ENCODE measurements at places on chromosomes 5 and 9. TPM values are rescaled to one million over a fixed set of nuclear protein-coding genes. Genes with fewer than 3 reads are reported as not detected.

DNA sequence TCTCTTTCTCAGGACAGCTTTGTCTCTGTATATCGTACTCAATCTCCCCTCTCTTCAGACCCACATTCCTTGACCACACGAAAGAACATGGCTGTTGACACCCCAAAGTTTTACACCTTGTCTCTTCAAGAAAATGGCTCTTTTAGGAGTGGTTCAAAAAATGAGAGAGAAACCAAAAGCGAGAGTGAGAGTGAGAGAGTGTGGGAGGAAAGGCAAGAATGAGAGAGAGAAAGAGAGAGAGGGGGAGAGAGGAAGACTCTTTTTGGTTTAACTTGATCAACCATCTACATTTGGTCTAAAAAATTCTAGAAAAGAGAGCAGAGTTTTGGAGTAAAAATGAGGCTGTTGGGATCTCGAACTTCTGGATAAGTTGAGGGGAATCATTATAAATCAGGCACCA lies 581.8 kb upstream of the WWC1 start:
- no peak for DNase-seq

- DNase-seq, result no peak
Measured at GRCh38 chr5:160523502-160524163, 102.0 kb downstream of the PTTG1 start.

DNA sequence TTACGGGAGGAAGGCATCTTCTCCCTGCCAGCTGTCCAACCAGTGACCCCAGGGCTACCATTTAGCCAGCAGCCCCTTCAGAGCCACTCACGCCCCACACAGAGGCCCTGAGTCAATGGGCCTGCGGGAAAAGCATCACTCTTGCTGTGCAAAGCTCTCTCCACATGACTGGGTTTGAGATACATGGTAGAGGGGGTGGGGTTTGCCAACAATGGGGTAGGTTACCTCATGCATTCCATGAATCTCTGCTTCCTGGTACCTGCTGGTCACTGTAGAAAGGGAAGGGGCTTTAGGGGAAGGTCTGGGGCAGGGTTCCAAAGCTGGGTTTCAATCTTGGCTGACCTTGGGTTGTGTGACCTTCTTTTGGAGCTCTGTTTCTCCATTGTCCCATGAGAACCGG lies 22.9 kb upstream of the TTLL11 start:
- no peak for DNase-seq

DNA sequence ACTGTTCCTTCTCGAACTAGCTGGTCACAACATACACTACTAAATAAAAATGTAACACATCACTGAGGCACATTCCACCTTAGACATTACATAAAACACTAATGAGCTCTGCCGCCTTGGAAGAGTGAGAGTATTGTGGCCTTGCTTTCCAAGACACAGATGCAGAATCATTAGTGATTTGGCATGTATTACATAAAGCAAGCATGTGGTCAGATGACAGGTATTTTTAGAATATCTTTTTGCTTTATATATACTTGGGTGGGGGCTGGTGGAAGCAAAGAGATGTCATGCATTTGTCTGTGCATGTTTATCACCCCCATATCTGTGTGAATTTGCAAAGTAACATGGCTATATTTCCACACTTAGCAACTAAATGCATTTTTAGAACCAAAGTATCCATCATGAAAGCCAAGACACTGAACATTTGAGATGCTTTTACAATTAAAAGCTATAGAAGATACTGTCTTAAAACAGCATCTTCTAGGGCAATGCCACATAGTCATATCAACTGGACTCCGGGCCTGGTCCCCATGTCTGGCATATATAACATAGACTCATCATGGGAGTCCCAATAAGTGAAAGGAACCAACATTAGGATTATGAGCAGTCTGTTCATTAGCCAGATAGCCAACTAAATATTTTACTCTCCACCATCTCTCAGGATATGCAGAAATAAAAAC lies 213.5 kb downstream of the MEF2C start:
- DNase-seq, result no peak

GRCh38 chr5:40452874-40453624 lies 226.7 kb upstream of the PTGER4 start:
- DNase-seq, result no peak

DNA sequence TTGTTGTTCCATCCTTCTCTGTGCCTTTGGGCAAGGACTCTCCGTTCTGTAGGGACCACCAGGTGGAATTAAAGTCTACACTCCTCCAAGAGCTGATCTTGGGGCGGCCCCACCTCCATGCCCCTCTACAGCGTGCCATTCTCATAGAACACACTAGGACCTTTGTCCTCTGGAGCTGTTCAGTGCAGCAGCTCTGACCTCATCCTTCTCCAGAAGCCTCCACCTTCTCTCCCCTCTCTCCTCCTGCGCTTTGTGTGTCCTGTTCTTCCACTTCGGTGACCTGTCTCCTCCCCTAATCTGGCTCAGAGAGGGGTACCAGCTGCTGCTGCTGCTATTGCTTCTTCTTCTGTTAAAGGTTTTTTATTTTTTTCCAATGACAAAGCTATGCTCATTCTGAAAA lies 1.8 kb upstream of the MACROH2A1 start:
- DNase-seq, result no peak

GRCh38 chr5:115557667-115558387 lies 13.3 kb upstream of the FEM1C start:
- DNase-seq, result no peak

DNA sequence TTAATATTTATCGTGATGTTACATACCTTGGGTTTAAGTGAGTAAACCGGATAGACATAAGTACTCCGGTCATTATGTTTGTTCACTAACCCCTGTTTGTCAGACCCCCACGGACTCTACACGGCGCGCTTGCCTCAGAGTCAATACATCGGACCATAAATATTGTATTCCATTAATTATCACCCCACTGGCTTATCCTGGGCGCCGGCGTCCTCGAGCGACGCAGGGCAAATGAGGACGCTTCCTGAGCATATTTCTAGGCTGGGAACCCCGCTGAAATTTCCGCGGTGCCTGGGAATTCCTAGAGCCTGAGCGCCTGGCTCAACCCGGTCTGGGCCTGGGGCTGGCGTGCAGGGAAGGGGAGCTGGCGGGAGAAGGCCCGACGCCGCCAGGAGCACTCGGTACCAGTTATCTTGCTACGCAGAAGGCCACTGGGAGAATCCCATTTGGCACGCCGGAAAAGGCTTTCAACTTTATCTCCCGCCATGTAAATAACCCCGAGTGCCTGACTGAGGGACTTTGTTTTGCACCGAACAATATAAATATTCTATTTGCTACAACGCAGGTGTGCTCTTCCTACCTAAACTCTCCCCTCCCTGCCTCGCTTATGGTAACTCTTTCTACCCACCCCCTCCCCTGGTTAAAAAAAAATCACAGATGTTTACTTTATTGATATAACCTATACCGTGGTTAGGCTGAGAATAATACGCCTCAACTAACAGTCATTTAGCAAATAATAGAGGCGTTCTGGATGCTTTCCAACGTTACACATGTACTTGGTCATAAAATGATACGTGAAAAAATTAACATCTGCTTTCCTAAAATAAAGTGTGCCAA lies 19.4 kb downstream of the NR2F1 start:
- DNase-seq, result no peak

- no peak for DNase-seq
Measured at GRCh38 chr9:18739641-18740318, 265.8 kb downstream of the ADAMTSL1 start.

- DNase-seq, result peak; percentile 15
Measured at GRCh38 chr5:174532455-174533453, 191.6 kb upstream of the MSX2 start.

GRCh38 chr9:77906991-77907390 lies 124.6 kb downstream of the GNAQ start:
- no peak for DNase-seq

DNA sequence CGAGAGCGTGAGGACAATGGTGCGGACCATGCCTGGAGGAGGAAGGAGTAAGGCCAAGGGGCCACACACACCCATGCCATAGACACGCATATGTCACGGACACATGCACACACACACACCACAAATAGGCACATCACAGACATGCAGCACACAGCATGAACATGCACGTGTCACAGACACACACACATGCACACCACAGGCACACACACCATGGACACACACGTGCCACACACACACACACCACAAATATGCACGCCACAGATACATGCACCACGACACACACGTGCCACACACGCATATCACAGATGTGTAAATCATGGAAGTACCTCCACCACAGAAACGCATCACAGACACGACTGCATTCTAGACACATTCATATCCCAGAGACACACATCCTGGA lies 16.7 kb downstream of the TERT start:
- DNase-seq, result no peak

DNA sequence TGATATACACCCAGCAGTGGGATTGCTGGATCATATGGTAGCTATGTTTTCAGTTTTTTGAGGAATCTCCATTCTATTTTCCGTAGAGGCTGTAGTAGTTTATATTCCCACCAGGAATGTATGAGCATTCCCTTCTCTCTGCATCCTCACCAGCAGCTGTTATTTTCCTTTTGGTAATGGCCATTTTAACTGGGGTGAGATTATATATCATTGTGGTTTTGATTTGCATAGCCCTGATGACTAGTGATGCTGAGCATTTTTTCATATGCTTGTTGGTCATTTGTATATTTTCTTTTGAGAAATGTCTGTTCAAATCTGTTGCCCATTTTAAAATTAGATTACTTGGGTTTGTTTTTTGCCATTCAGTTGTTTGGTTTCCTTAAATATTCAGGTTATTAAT lies 11.2 kb upstream of the PPIC start:
- no peak for DNase-seq

GRCh38 chr9:107712390-107712789 lies 222.8 kb upstream of the KLF4 start:
- DNase-seq, result no peak

DNA sequence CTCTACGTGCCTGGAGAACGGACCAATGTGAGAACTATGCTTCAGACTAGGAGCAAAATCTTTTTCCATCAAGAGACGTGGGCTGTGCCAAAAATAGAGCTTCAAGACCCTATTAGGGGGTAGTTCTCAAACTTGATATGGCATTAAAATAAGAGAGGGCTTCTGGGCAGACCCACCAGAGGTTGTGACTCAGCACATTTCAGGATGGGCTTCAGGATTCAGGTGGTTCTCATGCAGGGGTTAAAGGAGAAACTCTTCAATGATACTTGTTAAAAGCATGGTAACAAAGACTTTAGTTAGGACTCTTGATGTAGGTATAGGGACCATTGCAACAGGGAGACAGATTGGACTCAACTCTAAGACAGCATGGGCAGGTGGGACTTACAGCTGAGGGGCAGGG lies 195.5 kb downstream of the RGS3 start:
- no peak for DNase-seq

- DNase-seq, result no peak
Measured at GRCh38 chr9:74284581-74285450, 212.3 kb upstream of the RORB start.

GRCh38 chr9:69919461-69920061 lies 98.9 kb downstream of the CFAP95 start:
- no peak for DNase-seq

DNA sequence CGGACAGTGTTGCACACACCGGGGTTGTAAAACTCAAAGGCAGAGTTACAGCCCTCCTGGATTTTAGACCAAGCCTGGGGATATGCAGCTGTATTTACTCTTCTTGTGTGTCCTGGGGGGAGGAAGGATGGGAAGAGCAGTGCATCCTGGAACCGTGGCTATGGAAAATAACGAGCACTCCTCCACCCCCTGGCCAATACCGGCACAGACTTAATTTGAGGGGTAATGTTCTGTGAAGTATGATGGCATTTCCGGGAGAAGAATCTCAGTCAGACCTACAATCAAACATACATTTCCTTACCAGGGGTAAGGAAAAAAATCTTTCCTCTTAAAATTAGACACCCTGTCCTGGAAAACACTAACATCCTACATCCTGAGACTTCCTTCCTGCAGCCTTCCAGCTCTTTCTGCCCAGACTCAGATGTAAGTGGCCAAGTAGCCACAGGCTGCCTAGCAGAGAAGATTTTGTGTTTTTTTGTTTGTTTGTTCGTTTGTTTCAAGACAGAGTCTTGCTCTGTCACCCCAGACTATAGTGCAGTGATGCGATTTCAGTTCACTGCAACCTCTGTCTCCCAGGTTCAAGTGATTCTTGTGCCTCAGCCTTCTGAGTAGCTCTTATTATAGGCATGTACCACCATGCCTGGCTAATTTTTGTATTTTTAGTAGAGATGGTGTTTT lies 11.0 kb upstream of the ERMP1 start:
- DNase-seq, result peak; percentile 16

- DNase-seq, result no peak
Measured at GRCh38 chr5:8829323-8830029, 716.4 kb downstream of the SEMA5A start.

DNA sequence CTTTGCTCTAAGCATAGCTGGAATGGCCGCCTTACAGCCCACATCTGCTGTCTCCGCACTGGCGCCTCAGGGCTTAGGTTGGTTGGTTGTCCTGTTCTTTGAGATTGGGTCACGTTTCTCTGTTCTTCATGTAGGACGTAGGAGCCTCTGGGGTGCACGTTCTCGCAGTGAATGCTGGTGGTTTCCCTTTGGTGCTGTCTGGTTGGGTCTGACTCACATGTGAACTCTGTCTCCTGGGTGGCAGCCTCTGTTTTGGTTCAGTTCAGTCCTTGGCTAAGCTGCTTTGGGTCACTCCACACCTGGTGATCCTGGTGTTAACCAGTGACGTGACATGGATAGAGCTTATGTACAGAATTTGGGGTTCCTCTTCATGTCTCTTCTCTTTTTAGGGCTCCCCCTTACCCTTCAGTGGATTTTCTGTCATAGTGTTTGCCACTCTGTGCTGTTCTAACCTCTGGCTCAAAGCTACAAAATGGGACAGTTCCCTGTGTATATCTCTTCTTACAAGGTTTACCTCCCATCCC lies 12.6 kb upstream of the LPCAT1 start:
- peak; percentile 88 for DNase-seq

DNA sequence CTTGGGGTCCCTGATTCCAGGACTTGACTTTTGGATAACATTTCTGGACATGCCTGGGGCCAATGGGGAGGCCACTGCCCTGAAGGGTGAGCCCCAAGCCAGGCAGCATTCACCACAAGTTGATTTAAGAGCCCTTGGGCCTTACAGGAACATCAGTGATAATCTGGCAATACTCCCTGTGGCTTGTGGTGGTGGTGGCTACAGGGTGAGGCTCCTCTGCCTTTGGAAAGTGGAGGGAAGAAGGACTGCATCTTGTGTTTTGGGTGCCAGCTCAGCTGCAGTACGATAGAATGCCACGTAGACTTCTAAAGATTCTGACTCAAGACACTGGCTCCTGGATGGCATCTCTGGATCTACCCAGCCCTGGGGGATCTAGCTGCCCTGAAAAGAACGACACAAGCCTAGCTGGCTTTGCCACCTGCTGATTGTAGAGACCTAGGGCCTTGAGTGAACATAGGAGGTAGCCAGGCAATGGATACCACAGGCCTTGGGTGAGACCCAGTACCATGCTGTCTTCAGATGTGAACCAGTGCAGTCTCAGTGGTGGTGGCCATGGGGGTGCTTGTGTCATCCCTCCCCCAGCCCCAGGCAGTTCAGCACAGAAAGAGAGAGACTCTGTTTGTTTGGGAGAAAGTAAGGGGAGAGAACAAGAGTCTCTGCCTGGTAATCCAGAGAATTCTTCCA lies 79.0 kb upstream of the DAP start:
- no peak for DNase-seq

Gene CDC23
- 40.4 TPM for total RNA-seq

Gene ORM2
- total RNA-seq, result not detected

Gene TAS2R1
- total RNA-seq, result not detected

Gene BTNL9
- not detected for total RNA-seq

Gene PCDHGA8
- not detected for total RNA-seq

Gene SLCO6A1
- not detected for total RNA-seq

Gene PHF24
- not detected for total RNA-seq

Gene GABRA1
- not detected for total RNA-seq

Gene ANKRD20A1
- total RNA-seq, result 1.2 TPM

Gene LECT2
- total RNA-seq, result not detected

Gene FOXD4L4
- not detected for total RNA-seq

Gene JAKMIP2
- total RNA-seq, result 3.2 TPM

Measured in activated CD8-positive, alpha-beta T cell treated with anti-CD3 and anti-CD28 coated beads for 36 hours (primary cell).